ENCODE measurements at places on chromosomes 2 and 18. TPM values are rescaled to one million over a fixed set of nuclear protein-coding genes. Genes with fewer than 3 reads are reported as not detected.

The ATL2 gene
- 75.6 TPM for total RNA-seq

The DCDC2C gene
- 0.30 TPM for total RNA-seq

The CFAP53 gene
- total RNA-seq, result 0.78 TPM

The XPO1 gene
- 54.9 TPM for total RNA-seq

The GPR17 gene
- not detected for total RNA-seq

The CTNNA2 gene
- 0.12 TPM for total RNA-seq

The AGFG1 gene
- total RNA-seq, result 96.6 TPM

The LRP2 gene
- 0.04 TPM for total RNA-seq

GRCh38 chr2:223901854-223902253 lies 43.3 kb downstream of the WDFY1 start:
- no peak overlapping the region for H3K27ac ChIP-seq
- DNase-seq, result no peak
- no peak overlapping the region for H3K4me3 ChIP-seq
- H3K27me3 ChIP-seq, result no peaks in the 10 kb centered on the region
- H3K4me1 ChIP-seq, result peaks cover 2% of the 10 kb centered on the region

DNA sequence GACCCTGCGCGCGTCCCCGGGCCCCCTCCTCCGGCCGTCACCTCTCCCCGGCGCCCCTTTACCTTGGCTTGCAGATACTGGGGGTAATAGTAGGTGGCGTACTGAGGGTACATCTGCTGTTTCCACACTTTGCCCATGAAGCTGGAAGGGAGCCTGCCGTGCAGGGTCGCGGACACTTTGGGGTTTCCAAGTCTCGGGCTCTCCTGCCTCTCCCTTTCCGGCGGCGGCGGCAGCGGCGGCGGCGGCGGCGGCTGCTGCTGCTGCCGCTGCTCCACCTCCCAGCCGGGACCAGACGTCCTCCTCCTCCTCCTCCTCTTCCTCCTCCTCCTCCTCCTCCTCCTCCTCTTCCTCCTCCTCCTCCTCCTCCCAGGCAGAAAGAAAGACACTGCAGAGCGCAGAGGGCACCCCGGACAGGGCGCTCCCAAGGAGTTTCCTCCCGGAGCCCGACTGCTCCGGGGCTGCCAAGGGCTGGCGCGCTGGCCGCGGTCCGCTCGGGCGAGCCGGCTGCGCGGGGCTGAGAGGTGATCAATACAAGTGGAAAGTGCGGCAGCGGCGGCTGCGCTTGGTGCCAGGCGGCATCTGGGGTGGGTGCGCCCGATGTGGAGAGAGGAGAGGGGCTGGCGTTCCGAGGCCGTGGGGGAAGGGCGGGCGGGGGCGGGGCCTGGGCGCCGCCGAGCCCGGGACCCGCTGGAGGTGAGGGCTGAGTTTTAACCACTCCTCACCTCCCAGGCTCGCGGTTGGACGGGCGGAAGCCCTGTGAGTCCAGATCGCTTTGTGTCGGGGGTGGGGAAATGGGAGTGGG lies at the start of gene RBMS1:
TSS of gene RBMS1 (minus strand) at position 581 of the 802 bp plus-strand sequence. CDS start at position 137, 444 bp downstream.
- peak within 1 kb of the TSS; percentile 73 for H3K4me3 ChIP-seq
- no peaks in the 10 kb centered on the region for H3K27me3 ChIP-seq
- peak within 1 kb of the TSS; percentile 59 for H3K27ac ChIP-seq
- peak; percentile 50 for DNase-seq
- peaks cover 11% of the 10 kb centered on the region for H3K4me1 ChIP-seq
- H3K36me3 ChIP-seq, result no peaks in the 10 kb centered on the region

DNA sequence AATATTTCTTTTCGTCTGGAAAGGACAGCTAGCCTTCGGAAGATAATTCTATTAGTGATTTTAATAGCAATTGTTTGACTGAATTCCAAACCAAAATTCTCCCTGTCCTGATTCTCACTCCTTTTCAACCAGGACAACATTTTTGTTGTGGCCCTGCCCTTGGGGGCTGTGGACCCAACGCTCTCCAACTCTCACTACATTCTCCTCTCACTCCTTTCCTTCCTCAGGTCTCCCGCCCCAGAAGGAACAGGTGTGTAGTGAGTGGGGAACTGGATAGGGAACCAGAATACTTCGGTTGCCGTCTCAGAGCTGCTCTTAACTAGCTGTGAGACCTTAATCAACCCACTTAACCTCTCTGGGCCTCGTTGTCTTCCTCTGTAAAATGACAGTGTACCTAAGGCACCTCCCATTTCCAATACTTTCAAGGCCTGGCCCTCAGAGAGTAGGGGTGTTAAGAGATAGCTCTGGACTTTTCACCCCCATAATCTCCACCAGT lies 638 bp upstream of the ADD2 start:
- no peaks in the 10 kb centered on the region for H3K36me3 ChIP-seq
- no peak overlapping the region for H3K4me3 ChIP-seq
- H3K27me3 ChIP-seq, result peaks cover 34% of the 10 kb centered on the region
- H3K4me1 ChIP-seq, result peaks cover 15% of the 10 kb centered on the region

GRCh38 chr2:217669831-217670230 lies 333.0 kb downstream of the TNS1 start:
- no peaks in the 10 kb centered on the region for H3K4me1 ChIP-seq
- H3K36me3 ChIP-seq, result no peaks in the 10 kb centered on the region
- no peak overlapping the region for H3K4me3 ChIP-seq
- no peak for DNase-seq
- no peaks in the 10 kb centered on the region for H3K27me3 ChIP-seq

DNA sequence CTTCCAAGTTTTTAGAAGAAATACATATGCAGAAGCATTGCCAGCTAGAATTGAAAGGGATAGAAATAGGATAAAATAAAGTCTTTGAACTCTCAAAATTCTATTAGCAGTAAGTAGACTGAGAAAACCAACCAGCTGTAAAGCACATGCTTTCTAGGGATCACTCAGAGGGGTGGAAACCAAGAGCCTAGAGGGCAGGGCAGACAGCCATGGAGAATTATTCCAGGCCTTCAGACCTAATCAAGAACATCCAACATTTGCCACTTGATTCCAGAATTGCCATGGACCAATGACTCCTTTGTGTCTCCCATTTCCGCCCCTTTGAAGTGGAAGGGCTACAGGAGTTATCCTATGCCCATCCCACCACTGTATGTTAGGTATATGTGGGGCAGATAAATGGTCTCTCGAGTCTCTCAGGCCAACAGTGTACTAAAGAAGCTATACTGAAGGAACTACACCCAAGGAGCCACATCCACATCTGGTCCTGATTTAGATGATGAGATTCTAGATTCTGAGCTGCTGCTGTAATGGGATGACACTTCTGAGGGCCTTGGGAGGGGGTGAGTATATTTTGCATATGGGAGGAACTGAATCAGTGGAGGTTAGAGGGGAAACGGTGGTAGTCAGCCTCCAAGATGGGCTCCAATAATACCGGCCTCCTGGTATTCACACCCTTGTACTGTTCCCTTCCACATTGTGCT lies 4.0 kb downstream of the FARSB start:
- H3K4me3 ChIP-seq, result no peak overlapping the region
- peaks cover 26% of the 10 kb centered on the region for H3K4me1 ChIP-seq
- DNase-seq, result no peak
- H3K27me3 ChIP-seq, result no peaks in the 10 kb centered on the region

- H3K36me3 ChIP-seq, result no peaks in the 10 kb centered on the region
- H3K4me1 ChIP-seq, result no peaks in the 10 kb centered on the region
- no peak overlapping the region for H3K27ac ChIP-seq
- no peak overlapping the region for H3K4me3 ChIP-seq
- H3K27me3 ChIP-seq, result no peaks in the 10 kb centered on the region
- DNase-seq, result no peak
These were observed 21.8 kb downstream of the HSPD1 start for GRCh38 chr2:197477797-197478196.

DNA sequence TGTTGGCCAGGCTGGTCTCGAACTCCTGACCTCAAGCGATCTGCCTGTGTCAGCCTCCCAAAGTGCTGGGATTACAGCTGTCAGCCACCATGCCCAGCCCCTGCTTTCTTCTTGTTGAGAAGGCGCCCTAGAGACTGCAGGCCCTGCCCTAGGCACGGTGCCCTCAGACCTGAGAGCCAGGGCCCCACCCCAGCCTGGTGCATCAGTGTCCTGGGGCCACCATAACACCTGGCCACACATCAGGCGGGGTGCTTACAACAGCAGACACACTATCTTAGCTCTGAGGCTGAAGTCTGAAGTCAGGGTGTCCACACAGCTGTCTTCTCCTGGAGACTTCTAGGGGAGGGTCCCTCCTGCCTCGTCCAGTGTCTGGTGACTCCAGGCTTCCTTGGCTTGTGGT lies 120.6 kb downstream of the NDUFA10 start:
- no peaks in the 10 kb centered on the region for H3K36me3 ChIP-seq
- H3K4me3 ChIP-seq, result no peak overlapping the region
- no peaks in the 10 kb centered on the region for H3K4me1 ChIP-seq

- H3K27me3 ChIP-seq, result no peaks in the 10 kb centered on the region
- H3K27ac ChIP-seq, result no peak overlapping the region
- no peak for DNase-seq
- H3K4me1 ChIP-seq, result peaks cover 7% of the 10 kb centered on the region
- no peaks in the 10 kb centered on the region for H3K36me3 ChIP-seq
These were observed 59.0 kb downstream of the SMAD7 start for GRCh38 chr18:48891721-48892120.

- no peaks in the 10 kb centered on the region for H3K4me1 ChIP-seq
- H3K27ac ChIP-seq, result no peak overlapping the region
- no peaks in the 10 kb centered on the region for H3K36me3 ChIP-seq
- H3K4me3 ChIP-seq, result no peak overlapping the region
These were observed 80.1 kb downstream of the RBM43 start for GRCh38 chr2:151181524-151181923.

DNA sequence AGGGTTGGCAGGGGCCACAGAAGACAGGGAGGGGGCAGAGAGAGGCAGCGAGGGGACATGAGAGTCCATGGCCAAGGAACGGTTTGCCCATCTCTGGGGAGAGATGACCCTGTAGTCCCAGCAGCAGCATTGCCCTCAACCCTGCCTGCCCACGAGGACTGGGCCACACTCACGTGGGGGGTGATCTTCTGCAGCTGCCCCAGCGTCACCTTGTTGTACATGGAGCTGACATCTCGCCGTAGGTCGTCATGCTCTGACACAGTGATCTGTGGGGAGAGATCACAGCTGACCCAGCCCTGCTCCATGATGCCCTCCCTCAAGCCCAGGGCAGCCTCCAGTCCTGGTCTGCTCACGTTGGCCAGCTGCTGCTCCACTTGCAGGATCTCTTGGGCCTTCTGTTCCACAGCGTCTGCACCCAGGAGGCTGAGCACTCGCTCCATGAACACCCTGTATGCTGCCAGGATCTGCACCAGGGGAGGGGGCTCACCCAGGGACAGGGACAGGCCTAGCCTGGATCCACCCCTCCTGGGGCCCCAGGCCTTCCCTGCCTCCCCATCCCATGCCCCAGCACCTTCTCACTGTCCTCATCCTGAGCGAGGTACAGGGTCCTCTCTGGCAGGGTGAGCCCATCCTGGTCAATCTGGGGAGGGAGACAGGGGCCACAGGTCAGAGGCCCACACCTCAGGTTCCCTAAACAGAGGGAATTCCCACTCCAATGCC lies 2.8 kb downstream of the ECEL1 start:
- no peak overlapping the region for H3K4me3 ChIP-seq
- H3K27me3 ChIP-seq, result peaks cover 48% of the 10 kb centered on the region
- H3K36me3 ChIP-seq, result no peaks in the 10 kb centered on the region
- no peak overlapping the region for H3K27ac ChIP-seq
- DNase-seq, result no peak
- no peaks in the 10 kb centered on the region for H3K4me1 ChIP-seq

DNA sequence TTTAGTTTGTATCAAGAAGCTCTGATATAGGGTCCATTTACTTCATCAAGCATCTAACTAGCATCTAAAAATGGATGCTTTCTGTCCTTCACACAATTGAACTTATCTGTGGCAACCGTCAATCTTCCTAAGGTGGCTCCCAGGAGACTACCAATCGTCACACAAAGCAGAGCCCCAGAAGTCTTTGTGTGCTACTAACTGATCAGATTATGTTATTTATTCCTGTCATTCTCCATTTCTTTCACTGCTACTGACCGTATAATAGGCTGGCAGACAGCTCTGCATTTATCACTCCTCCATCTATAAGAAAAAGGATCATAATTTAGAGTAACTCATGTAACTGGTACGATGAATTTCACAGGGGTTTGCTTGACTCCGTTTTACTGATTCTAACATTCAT lies 585.0 kb upstream of the NXPH2 start:
- H3K27ac ChIP-seq, result no peak overlapping the region
- no peaks in the 10 kb centered on the region for H3K36me3 ChIP-seq
- H3K27me3 ChIP-seq, result no peaks in the 10 kb centered on the region

GRCh38 chr2:232276084-232276732 lies 102.3 kb upstream of the ALPP start:
- H3K4me3 ChIP-seq, result no peak overlapping the region
- H3K36me3 ChIP-seq, result no peaks in the 10 kb centered on the region
- no peak for DNase-seq
- no peaks in the 10 kb centered on the region for H3K4me1 ChIP-seq
- H3K27me3 ChIP-seq, result no peaks in the 10 kb centered on the region

- H3K4me1 ChIP-seq, result no peaks in the 10 kb centered on the region
- no peak overlapping the region for H3K4me3 ChIP-seq
- no peaks in the 10 kb centered on the region for H3K27me3 ChIP-seq
- peak; percentile 42 for DNase-seq
- H3K36me3 ChIP-seq, result no peaks in the 10 kb centered on the region
These were observed 86.0 kb downstream of the OSBPL6 start for GRCh38 chr2:178280244-178280852.

GRCh38 chr2:161418275-161418714 lies 2.2 kb downstream of the TBR1 start:
- peaks cover 32% of the 10 kb centered on the region for H3K4me1 ChIP-seq
- peaks cover 89% of the 10 kb centered on the region for H3K27me3 ChIP-seq
- DNase-seq, result no peak
- H3K4me3 ChIP-seq, result no peak overlapping the region

GRCh38 chr18:68041327-68041726 lies 524.8 kb upstream of the DSEL start:
- no peaks in the 10 kb centered on the region for H3K27me3 ChIP-seq
- no peak overlapping the region for H3K4me3 ChIP-seq
- no peak overlapping the region for H3K27ac ChIP-seq
- no peaks in the 10 kb centered on the region for H3K4me1 ChIP-seq

DNA sequence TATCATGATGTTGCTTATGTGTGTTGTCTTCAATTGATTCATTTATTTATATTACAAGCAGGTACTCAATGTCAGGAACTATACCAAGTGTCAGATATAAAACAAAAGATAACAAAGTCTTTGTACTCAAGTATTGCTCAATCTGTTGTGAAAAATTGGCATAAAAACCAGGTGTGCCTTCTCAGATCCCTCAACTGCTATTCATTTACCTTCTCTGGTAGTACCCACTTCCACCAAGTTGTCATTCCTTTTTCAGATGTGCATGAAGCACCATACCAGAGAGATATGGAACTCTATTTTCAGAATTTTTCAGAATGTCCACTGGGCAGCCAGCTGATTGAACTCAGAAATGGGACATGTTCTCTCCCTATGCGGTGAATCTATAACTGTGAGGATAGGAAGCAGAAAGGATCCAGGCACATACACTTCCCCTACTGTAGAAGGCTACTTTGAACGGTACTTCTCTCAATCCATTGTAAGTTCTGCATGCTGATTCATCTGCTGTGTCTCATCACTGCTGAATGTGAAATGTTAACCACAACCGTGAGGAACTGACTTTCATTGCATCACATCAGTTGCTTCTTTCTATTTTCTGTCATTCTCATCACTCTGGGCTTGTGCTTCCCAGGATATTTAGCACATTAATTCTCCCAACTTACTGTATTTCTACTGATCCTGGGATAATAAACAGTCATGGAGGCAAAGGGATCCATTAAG lies 1621.3 kb downstream of the SUCLG1 start:
- H3K36me3 ChIP-seq, result no peaks in the 10 kb centered on the region
- no peaks in the 10 kb centered on the region for H3K27me3 ChIP-seq
- no peak overlapping the region for H3K4me3 ChIP-seq
- no peak for DNase-seq
- H3K27ac ChIP-seq, result no peak overlapping the region

Data from adrenal gland (tissue), 19 donors.